ENCODE measurements at places on chromosomes 11 and 22.
A peak's percentile ranks its signal among the peaks of the same experiment; 100 is the strongest.

- no peak overlapping the region for H3K27ac ChIP-seq
- no peak overlapping the region for H3K4me3 ChIP-seq
- no peaks in the 10 kb centered on the region for H3K36me3 ChIP-seq
- peaks cover 34% of the 10 kb centered on the region for H3K4me1 ChIP-seq
- no peak for DNase-seq
These were observed 8.2 kb downstream of the CREB3L1 start for GRCh38 chr11:46285594-46286033.

GRCh38 chr11:124315052-124315451 is 1.3 kb upstream of the OR8D1 start:
- no peak overlapping the region for H3K27ac ChIP-seq
- DNase-seq: no peak
- H3K4me1 ChIP-seq: no peaks in the 10 kb centered on the region
- peaks cover 17% of the 10 kb centered on the region for H3K27me3 ChIP-seq
- H3K4me3 ChIP-seq: no peak overlapping the region

DNA sequence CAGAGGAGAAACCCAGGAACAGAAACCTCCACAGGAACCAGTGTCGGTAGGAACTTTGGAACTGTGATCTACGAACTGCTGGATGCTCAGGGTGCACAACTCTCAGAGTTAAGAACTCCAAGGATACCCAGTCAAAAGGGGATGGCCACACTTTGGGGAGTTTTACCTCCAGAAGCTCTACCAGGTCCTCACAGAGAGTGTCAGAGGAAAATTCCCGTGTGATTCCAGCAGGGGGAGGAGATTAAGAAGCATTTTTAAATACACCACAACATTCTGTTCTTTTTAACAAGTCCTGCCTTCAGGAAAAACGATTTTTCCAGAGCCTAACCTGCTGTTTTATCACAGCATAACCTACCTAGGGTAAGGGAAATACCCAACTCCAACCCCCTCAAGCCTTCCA is 104.0 kb downstream of the SOX6 start:
- no peak overlapping the region for H3K27ac ChIP-seq
- no peak for DNase-seq
- H3K27me3 ChIP-seq: no peaks in the 10 kb centered on the region
- no peaks in the 10 kb centered on the region for H3K4me1 ChIP-seq
- no peak overlapping the region for H3K4me3 ChIP-seq

DNA sequence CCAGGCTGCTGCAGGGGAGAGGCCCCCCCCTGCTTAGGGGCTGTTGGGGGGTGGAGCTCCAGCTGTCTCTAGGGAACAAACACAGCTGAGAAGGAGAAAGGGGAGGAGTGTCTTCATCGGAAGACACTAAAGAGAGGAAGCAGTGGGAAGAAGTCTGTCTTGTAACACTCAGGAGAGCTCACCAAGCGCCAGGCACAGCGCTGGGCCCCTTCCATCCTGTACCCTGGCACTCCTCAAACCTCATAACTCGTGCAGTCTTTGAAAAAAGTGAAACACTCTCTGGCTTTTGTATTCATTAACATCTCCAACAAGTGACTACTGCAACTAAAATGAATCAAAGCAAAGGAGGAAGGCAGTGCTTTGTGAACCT is 67.4 kb upstream of the PRDM11 start:
- no peak overlapping the region for H3K4me3 ChIP-seq
- no peaks in the 10 kb centered on the region for H3K36me3 ChIP-seq
- no peak overlapping the region for H3K27ac ChIP-seq

GRCh38 chr11:27505781-27506180 is 788 bp downstream of the LIN7C start:
- DNase-seq: no peak
- peak overlapping the region; percentile 100 for H3K4me3 ChIP-seq
- H3K27me3 ChIP-seq: no peaks in the 10 kb centered on the region
- peak overlapping the region; percentile 96 for H3K27ac ChIP-seq
- H3K4me1 ChIP-seq: peaks cover 13% of the 10 kb centered on the region

- no peak overlapping the region for H3K27ac ChIP-seq
- no peaks in the 10 kb centered on the region for H3K36me3 ChIP-seq
- peaks cover 19% of the 10 kb centered on the region for H3K4me1 ChIP-seq
- no peaks in the 10 kb centered on the region for H3K27me3 ChIP-seq
- DNase-seq: no peak
These were observed 45.6 kb downstream of the CD82 start for GRCh38 chr11:44611088-44611487.

DNA sequence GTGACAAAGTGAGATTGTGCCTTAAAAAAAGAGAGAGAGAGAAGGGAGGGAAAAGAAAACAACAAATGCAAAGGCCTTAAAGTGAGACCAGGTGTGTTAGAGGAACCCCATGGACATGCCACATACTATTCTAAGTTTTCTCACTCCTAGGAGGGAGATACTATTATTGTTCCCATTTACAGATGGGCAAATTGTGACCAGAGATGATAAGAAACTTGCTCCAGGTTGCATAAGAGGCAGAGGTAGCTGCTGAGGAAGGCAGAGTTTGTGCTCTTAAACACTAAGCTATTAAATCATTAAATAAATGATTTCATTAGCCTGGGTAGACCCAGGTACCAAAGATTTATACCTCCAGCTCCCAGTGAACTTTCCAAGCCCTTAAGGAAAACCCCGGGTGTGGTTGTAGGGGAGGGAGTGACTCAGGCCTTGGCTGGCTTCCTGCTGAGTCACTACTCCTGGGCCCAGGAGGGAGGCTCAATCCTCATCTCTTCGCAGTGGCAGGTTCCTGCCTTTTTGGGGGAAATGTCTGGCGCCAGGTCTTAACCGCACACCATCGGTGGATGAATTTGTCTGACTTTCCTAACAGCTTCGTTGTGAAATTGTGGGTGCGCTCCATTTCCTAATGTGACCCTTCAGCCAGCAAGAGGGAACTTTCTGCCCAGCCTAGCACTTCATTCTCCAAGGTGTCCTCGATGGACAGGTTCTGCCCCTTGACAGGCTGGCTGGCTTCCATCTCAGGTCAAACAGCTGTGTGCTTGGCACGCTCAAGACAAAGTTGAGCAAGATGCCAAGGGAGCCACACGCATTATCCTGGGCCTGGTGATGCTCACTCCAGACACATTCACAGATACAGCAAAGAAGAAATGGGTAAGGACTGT is 33.4 kb upstream of the PTPRJ start:
- no peak for DNase-seq
- H3K4me1 ChIP-seq: peaks cover 17% of the 10 kb centered on the region
- no peaks in the 10 kb centered on the region for H3K36me3 ChIP-seq
- H3K27ac ChIP-seq: no peak overlapping the region
- no peak overlapping the region for H3K4me3 ChIP-seq

- no peaks in the 10 kb centered on the region for H3K4me1 ChIP-seq
- peak overlapping the region; percentile 60 for H3K27ac ChIP-seq
- peaks cover 10% of the 10 kb centered on the region for H3K36me3 ChIP-seq
- no peak overlapping the region for H3K4me3 ChIP-seq
- no peak for DNase-seq
- no peaks in the 10 kb centered on the region for H3K27me3 ChIP-seq
These were observed 14.0 kb downstream of the MICALL1 start for GRCh38 chr22:37920126-37920525.

- no peaks in the 10 kb centered on the region for H3K27me3 ChIP-seq
- peaks cover 3% of the 10 kb centered on the region for H3K36me3 ChIP-seq
- DNase-seq: no peak
- H3K4me3 ChIP-seq: no peak overlapping the region
- peaks cover 31% of the 10 kb centered on the region for H3K4me1 ChIP-seq
- H3K27ac ChIP-seq: no peak overlapping the region
These were observed 182.5 kb downstream of the CADM1 start for GRCh38 chr11:115321605-115322289.

- no peak overlapping the region for H3K4me3 ChIP-seq
- H3K27me3 ChIP-seq: no peaks in the 10 kb centered on the region
These were observed 103.1 kb downstream of the PTPRJ start for GRCh38 chr11:48083421-48083820.

DNA sequence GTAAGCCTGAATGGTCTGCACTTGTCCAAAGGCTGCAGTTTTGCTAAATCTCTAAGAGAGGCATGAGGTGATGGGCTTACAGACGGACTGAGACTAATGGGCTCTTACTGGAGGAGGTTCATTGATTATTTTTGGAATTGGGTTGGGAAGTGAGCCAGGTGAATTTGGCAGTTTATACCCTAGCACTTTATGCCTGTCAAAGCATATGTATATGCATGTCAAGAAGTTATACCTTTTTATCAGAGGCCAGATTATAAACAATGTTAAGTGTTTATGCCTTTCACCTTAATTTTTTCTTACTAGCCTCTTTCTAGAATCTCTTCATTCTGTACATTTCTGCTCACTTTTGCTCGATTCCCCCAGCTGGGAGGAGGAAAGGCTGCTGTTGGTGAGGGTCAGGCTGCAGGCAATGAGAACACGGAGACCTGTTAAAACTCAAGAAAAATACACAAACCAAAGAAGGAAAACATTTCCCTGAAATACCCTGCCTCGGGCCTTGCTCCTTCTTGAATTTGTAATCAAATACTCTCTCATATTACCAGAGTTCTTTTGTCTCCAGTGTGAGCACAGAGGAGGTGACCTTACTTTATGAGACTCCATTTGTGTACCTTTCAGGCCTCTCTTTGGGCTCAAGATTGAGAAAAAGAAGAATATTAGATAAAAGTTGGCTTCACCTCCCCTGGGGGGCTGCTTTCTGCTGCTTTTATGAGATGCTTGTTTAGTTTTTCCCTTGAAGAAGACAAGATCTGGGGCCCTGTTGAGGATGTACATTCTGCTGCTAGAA is 19.6 kb downstream of the NAT10 start:
- H3K27me3 ChIP-seq: no peaks in the 10 kb centered on the region
- peaks cover 36% of the 10 kb centered on the region for H3K36me3 ChIP-seq
- no peaks in the 10 kb centered on the region for H3K4me1 ChIP-seq

GRCh38 chr11:69918231-69918937 is 99.2 kb upstream of the FGF3 start:
- H3K27me3 ChIP-seq: peaks cover 34% of the 10 kb centered on the region
- H3K27ac ChIP-seq: no peak overlapping the region
- H3K36me3 ChIP-seq: no peaks in the 10 kb centered on the region
- no peak overlapping the region for H3K4me3 ChIP-seq
- no peak for DNase-seq

DNA sequence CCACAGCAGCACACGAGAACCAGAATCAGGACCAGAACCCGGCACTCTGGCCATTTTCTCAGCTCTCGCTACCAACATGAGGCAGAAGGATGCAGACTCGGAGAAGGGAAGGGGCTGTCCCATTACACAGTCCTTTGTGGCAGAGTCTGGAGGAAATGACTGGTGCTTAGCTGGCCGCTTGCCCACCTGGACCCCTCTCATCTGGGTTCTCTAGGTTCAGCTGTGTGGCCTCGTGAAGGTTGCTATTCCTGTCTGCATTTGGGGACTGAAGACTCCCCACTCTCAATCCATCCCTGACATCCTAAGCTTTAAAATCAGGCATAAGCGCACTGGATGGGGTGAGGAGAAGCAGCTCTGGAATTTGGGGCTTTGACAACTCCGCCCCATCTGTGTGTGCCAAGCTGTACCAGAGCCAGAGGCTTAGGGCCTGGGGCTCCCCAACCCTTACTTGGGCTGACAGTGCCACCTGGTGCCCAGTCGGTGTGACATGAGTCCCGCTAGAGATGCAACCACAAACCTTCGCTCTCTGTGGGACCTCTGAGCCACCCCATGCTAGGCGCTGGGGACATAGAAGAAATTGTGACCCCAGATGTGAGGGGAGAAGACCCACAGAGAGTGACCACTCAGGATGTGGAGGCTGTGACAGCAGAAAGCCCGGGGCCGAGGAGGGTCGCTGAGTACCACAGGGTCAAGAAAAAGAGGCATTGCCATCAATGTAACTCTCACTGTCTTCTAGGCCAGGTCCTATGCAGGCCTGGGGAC is 35.8 kb upstream of the FCHSD2 start:
- no peak overlapping the region for H3K4me3 ChIP-seq
- H3K4me1 ChIP-seq: peaks cover 8% of the 10 kb centered on the region
- no peak for DNase-seq
- H3K27ac ChIP-seq: no peak overlapping the region
- peaks cover 7% of the 10 kb centered on the region for H3K27me3 ChIP-seq

GRCh38 chr11:2713661-2714462 is 14.1 kb upstream of the KCNQ1OT1 start:
- peaks cover 27% of the 10 kb centered on the region for H3K4me1 ChIP-seq
- DNase-seq: no peak
- H3K4me3 ChIP-seq: no peak overlapping the region
- H3K36me3 ChIP-seq: no peaks in the 10 kb centered on the region
- H3K27me3 ChIP-seq: no peaks in the 10 kb centered on the region
